ENCODE measurements at places on chromosomes 7 and 10. TPM values are rescaled to one million over a fixed set of nuclear protein-coding genes. Genes with fewer than 3 reads are reported as not detected.

DNA sequence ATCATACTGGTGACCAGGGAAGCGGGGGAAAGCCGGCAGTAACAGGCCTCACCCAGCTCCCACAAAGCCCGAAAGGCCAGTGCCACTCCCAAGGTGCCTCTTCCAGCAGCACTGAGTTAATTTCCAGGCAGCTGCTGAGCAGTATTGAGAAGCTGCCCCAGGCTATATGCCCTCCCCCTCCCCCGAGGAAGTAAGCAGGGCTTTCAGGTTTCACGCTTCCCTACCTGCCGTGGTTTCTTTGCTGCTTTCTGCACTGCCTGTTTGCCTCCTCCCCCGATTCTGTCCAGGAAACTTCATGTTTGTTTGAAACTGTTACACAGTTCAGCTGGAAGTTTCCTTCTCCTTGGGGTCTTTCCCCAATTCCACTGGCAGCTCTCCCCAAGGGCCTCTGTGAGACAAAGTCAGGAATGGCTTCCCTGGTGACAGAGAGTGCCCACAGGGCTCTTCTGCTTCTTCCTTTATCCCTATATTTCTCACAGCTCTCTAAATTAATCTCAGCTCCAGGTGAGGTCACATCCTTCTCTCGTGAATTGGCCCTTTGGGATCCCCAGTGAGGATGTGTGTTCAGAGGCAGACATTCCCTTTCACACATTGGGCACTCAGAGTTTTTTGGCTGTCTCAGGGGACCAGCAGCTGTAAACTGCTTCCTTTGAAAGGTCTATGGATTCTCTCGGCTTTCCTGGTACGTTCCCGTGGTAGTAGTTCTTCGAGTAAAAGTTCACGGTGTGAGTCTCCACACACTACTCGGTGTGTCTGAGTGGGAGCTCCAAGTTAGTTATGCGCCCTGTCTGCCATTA lies 19.4 kb downstream of the C1GALT1 start:
- peak; percentile 56 for DNase-seq

DNA sequence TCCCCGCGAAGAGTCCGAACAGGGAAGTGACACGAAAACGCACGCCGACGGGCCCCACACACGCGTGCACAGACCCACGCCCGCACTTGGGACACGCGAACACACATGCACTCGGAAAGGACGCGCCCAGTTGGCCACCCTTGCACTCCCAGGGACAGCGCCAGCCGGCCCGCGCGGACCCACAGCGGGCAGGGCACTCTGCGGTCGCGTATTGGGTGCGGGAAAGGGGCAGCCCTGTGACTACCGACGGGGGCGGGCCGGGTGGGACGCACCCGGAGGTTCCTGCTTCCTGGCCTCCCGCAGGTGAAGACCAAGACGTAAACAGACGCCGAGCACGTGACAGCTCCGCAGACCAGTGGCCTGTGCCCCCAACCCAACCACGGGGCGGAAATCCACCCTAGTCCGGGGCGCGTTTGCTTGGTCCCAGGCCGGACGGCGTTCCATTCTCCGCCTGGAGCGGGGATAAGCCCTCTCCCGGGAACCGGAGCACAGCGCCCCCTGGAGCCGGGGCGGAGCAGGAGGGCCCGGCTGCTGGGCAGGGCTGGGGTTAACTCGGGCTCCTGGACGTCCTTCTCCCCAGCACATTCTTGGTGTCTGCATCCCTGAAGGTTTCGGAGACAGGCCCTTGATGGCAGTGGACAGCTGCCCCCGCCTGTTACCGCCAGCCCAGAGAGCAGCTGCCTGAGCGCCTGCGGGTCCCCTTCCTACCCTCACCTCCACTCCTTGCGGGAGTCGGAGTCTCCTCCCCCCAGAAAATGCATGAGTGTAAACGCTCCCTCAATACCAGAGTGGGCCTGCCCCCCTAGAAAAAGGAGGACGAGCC lies 2.0 kb upstream of the LZTS2 start:
- peak; percentile 74 for DNase-seq

GRCh38 chr10:59336632-59337031 lies 25.7 kb downstream of the FAM13C start:
- DNase-seq = no peak

DNA sequence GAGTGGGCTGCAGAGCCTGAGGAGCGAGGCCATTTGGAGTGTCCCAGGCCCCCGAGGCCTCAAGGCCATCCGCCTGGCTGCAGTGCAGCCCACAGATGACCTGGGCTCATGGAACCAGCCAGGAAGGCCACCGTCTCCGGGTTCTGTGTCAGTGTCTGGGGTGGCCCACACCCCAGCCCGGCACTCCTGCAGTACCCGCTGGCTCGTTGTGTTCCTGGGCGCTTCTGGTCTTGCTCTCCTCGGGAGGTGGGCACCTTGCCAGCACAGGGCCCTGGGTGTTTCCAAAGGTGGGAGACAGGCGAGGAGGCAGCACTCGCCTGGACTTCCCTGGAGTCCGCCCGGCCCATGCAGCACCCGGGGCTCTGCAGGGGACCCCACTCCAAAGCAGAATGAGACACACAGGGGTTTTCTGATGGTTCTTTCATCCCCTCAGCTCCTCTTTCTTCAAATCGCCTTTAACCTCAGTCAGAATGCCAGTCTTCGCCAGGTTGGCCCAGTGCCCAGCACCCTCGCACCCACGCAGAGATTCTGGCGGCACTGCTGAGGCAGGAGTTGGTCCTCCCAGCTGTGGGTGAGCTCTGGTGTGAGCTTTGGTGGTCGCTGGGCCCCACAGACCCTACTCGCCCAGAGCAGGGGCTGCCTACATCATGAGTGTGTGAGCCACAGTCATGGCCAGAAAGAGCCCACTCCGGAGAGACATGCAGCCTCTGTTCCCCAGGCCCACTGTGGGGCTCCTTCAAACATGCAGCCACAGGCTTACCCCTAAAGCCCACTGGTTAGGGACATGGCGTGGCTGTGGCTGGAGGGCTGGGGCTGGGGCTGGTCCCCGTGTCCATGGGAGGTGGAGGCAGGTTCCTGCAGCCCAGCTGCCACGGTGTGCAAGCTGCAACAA lies 155.7 kb downstream of the EBF3 start:
- DNase-seq = no peak

Gene AKAP9
- total RNA-seq = 8.0 TPM

Gene RAB11FIP2
- 9.7 TPM for total RNA-seq

Gene DCLRE1A
- 10.4 TPM for total RNA-seq
